ENCODE measurements at places on chromosomes 2 and 18.

- peak; percentile 31 for DNase-seq
These were observed 62.3 kb upstream of the ACYP2 start for GRCh38 chr2:54052825-54053718.

DNA sequence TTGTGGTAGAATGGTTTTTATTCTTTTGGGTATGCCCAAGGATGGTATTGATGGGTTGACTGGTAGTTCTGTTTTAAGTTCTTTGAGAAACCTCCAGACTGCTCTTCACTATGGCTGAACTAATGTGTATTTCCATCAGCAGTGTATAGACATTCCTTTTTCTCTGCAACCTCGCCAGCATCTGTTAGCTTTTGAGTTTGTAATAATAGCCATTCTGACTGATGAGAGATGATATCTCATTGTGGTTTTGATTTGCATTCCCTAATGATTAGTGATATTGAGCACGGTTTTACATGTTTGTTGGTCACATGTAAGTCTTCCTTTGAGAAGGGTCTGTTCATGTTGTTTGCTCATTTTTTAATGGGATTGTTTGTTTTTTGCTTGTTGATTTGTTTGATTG is 1348.7 kb upstream of the NXPH2 start:
- no peak for DNase-seq

GRCh38 chr2:39059366-39059952 is 61.4 kb downstream of the SOS1 start:
- DNase-seq = peak; percentile 71

DNA sequence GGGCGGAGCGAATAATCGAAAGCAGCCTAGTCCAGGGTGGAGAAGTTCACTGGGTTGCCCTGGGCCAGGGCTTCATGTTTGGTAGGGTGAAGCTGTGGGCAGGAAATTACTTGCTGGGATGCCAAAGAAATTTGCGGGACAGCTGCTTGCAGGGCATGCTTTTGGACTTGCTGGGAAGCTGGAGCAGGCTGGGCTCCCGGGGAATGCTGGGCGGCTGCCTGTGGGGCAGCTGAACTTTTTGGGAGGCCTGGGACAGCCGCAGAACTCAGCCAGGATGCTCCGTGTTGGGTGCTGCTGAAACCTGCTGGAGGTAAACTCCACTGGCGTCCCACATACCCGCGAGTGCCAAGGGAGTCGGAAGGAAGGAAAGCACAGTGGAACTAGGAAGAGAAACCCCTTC is 31.9 kb downstream of the ASB1 start:
- no peak for DNase-seq

DNA sequence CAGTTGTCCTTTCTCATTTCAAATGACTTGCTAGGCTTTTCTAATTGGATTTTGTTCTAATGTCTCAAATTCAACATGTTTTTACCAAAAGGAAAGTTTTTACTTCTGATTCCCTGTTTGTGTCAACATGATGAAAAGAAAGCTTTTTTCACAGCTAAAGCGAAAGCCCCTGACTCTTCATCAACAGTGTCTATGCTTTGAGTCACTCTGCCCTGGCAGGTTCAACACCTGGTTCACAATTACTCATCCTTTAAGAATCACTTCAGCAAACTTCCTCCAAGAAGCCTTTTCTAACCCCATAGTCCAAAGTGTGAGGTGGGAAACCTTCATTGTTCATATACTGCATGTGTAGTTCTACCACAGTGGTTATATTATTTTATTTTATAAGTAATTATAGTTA is 7.6 kb upstream of the DSG2 start:
- no peak for DNase-seq

GRCh38 chr18:59876310-59876626 is 23.5 kb upstream of the PMAIP1 start:
- no peak for DNase-seq

GRCh38 chr2:73256618-73256922 is 22.5 kb downstream of the CCT7 start:
- no peak for DNase-seq

DNA sequence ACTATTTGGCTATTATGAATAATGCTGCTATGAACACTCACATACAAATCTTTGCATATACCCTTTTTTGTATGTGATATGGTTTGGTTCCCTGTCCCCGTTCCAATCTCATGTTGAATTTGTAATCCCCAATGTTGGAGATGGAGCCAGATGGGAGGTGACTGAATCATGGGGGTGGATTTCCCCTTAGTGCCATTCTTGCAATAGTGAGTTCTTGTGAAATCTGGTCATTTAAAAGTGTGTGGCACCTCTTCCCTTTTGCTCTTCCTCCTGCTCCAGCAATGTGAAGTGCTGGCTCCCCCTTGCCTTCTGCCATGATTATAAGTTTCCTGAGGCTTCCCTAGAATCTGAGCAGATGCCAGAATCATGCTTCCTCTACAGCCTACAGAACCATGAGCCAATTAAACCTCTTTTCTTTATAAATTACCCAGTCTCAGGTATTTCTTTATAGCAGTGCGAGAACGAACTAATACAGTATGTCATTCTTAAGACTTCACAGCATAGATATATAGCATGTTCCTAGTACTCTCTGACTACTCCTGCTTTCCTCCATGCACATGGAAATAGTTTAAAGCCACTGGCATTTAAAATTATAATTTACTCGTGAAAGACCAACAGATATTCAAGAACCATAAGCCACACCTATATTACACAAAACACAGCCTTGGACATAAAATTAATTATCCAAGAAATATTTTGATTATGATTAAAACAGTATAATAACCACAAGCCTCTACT is 75.2 kb downstream of the COBLL1 start:
- DNase-seq = no peak

DNA sequence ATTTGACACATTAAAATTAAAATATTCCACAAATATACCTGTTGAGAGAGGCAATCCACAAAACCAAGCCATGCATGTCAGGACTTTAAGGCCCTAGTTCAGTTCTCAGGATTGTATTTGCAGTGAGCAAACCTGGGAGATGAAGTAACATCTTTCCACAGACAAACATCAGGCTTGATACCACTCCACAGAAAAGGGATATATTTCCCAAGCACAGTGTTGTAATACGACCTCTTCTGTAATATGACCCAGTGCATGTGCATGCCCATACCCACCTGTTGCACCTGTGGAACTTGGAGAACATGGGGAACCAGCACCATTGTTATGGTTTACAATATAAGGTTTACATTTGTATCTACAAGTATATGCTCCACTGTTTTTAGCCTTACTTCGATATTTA is 184.0 kb downstream of the PDE11A start:
- DNase-seq = no peak

DNA sequence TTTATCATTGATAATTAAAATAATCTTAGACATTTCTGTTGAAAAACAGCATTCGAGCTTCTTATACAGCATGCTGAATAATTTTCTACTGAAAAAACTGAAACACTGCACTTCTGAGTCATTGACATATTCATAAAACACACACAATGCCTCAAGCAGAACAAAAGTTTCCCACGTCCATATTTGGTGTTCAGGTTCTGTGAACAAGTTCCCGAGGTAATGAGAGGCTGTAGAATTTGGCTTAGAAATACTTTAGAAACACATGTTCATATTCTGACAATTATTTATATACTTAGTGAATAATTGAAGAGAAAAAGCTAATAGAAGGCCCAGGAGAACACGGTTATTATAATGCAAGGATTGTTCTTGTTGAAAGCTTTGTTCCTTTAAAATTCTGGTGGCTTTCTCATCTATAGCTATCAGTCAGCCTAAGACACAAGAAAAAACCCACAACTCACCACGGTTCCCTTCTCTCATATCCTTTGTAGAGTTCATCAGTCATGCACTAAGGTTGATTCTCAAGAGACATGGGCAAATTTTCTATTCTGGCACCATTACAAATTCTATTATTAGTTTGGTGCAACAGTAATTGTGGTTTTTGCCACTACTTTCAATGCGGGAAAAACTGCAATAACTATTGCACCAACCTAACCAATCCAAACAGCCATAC is 194.4 kb downstream of the TMX3 start:
- DNase-seq = no peak

DNA sequence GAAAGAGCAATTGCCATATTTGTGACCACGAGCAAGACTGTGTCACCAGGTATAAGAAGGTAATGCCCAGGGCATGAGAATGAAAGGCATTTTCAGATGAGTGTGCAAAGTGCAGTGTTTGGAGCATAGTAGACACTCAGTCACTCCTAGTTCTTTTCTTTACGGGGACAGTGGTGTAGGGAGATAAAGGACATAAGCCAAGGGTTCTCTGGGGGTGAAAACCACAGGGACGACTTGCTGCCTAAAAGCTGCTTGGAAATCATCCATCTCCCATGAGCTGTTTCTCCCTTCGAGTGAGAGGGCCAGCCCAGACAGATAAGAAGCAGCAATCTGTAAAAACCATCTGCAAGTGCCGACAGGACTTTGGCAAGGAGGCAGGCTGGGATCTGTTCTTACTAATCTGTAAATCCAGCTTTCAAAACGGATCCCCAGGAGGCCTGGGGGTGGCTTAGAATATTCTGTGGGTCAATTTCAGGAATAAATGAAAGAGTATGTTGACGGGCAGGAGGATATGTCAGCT is 221.6 kb downstream of the LPIN1 start:
- DNase-seq = no peak

DNA sequence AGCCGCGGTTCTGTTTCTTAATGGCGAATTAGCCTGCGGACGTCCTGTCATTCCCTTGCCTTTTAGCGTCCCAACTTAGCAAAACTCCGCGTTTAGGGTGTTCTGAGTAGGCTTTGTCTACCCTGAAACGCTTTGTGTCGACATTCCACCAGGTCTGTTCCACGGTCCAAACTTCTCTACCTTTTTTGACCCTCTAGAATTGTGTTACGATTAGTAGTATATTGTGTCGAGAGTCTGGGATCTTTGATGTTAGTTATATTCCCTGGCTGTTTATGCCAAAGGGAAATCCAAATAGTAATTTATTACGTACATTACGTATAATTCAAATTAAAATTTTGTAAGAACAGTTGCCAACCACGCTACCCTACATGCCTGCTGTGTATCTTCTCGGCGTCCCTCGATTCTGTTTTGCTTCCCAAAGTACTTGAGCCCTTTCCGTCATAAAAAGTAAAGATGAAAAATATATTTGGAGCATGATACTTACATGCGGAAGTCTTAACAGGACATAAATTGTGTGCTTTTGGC is 495 bp upstream of the TTC32 start:
- no peak for DNase-seq

- DNase-seq = no peak
These were observed 1.5 kb downstream of the ODC1 start for GRCh38 chr2:10446631-10447030.
